NCI-H1105 (cell line): ENCODE measurements at places on chromosomes 4 and X.
A peak's percentile ranks its signal among the peaks of the same experiment; 100 is the strongest.

GRCh38 chr4:1207603-1208265, 35.4 kb upstream of the SPON2 start:
- DNase-seq, result no peak

- no peak for DNase-seq
These were observed 21.4 kb upstream of the SCRG1 start for GRCh38 chr4:173420324-173420752.

DNA sequence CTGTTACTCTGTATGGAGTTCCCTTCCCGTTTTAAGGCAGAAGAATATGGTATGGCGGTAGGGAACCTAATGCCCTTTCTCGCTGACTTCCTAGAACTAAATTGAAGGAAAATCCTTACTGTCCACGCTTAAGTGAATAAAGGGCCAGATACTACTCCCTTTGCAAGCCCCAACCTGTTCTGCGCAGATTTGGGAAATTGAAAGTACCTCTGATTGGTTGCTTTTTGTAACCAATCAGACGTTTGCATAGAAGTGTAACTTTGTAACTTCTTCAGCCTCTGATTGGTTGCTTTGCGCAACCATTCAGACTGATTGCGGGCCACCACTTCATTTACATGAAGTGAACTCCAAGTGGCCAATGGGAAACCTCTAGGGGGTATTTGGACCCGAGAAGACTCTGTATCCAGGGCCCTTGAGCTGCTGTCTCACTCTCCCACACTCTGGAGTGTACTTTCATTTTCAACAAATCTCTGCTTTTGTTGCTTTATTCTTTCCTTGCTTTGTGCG, 1.2 kb upstream of the TMEM33 start:
- DNase-seq, result no peak

DNA sequence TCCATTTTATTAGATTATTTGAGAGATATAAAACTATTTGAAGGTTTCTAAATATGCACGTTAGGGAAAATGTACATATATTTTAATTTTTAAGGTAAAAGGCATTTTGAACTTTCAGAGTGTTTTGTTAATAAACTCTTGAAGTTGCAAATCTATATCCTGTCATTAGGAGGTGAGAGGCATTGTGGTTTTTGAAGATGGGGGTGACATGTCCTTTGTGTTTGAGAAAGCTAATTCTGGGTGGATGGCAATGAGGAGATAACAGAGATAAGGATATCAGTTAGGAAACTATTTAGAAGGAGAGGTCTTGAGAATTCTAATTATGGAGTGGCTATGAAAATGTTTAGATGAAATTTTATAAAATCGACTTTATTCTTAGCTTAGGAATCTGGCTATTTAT, 6.1 kb downstream of the STIM2 start:
- no peak for DNase-seq

GRCh38 chr4:7788694-7789425, 150.8 kb downstream of the AFAP1 start:
- no peak for DNase-seq

DNA sequence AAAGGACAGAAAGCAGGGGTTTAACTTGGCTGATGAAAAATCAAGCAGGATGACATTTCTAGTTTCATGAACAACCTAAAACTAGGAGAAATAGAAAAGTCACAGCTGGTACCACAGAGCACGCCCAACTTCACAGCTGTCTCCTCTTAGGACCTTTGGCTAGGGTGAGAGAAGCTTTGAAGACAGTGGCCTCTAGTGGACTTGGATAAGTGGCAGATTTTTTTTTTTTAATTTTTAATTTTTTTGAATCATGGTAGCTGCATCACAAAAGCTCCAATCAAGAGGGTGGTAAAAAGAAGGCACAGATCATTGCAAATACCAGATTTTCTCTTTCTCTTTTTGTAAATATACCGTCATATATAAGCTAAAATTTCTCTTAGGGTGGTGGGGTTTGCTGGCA, 20.2 kb upstream of the MAP3K15 start:
- no peak for DNase-seq

DNA sequence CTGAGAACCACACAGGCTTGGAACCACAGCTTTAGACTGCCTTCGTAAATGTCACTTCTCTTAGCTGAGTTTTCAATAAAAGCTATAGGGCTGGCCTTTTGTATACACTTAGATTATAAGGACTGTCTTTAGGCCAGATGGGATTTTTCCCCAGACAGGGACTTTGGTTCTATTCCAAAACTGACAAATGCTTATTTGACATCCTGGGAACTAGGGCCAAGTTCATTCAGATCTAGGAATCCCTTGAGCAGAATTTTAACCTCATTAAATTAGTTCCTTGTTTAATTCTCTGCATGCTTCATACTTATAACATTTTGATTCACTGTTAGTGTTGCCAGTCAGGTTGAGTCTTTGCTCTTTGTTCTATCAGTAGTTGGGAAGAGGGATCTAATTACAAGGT, 23.1 kb downstream of the ZRSR2 start:
- no peak for DNase-seq

DNA sequence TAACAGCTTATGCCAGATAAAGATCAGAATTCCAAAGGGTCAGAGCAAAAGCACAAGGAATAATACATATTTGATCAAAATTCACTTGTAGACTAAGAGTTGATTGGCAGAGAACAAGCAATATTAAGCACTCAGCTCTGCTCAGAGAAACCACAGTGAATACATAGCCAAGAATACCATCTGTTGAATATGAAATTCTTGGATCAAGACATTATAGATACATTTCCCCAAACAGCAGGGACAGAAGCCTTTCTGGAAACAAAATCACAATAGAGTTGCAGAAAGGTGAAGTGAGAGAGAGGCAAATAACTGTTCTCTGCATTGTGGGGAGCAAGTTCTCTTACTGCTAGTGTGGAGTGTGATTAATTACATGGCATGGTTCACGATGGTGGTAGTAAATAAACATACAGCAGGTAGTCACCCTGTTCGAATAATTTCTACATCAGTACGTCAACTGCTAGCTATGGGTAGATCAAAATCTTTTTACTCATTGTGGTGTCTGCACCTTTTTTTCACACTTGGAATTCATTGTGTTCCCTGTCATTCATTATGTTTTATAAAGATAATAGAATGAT, 366.7 kb downstream of the PCDH7 start:
- DNase-seq, result no peak

DNA sequence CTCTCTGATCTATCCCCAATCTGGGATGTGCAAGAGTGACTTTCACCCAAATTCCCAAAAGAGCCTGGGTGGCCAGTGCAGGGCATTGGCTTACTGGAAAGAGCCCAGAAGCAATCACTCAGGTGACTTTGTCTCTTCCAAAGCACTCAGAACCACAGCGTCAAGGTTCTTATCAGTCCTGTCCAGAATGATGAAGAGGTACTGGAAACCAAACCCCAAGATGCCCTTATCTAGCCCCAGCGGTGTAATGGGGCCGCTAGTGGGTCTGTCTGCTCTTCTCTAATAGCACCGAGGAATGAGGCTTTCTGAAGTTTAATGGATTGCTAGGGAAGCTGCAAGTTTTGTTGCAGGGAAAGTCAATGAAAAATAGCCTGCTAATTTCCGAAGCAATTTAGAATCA, 21.6 kb downstream of the CLNK start:
- no peak for DNase-seq

GRCh38 chr4:152273343-152273742, 262.5 kb downstream of the FBXW7 start:
- no peak for DNase-seq

GRCh38 chr4:149711593-149712365, 103.9 kb downstream of the IQCM start:
- DNase-seq, result no peak

DNA sequence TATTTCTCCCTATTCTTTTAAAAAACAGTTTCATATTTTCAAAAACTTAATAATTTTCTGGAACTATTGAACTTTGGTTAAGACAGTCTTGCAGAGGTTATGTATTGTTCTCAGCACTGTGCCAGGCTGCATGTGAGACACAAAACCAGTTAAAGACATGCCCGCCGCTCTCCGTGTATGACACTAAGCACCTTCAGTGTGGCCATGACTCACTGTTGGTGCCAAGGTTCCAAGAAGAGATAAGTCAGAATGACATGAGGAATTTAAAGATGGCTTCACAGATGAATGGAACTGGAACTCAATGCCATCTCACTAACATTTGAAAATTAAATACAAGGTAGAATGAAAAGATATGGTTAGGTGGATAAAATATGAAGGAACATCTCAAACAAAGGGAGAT, 525.5 kb upstream of the ZFP42 start:
- no peak for DNase-seq

DNA sequence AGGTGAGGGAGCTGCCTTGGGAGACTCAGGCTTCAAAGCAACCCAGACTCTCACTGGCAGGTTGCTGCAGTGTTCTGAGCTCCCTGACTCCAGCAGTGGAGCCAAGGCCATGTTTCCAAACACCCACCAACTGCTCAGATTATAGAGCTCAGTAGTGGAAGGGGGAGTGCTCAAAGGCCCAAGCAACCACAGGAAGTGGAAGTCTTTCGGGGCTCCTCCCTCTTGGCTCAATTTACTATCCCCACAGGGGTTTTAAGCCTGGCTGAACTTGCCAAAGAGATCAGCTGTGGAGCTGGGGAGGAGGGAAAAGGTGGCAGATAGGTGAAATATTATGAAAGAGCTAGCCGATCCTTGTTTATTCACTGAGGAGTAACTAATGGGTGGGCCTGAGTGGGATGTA, 82.5 kb downstream of the HPRT1 start:
- DNase-seq, result peak; percentile 13

DNA sequence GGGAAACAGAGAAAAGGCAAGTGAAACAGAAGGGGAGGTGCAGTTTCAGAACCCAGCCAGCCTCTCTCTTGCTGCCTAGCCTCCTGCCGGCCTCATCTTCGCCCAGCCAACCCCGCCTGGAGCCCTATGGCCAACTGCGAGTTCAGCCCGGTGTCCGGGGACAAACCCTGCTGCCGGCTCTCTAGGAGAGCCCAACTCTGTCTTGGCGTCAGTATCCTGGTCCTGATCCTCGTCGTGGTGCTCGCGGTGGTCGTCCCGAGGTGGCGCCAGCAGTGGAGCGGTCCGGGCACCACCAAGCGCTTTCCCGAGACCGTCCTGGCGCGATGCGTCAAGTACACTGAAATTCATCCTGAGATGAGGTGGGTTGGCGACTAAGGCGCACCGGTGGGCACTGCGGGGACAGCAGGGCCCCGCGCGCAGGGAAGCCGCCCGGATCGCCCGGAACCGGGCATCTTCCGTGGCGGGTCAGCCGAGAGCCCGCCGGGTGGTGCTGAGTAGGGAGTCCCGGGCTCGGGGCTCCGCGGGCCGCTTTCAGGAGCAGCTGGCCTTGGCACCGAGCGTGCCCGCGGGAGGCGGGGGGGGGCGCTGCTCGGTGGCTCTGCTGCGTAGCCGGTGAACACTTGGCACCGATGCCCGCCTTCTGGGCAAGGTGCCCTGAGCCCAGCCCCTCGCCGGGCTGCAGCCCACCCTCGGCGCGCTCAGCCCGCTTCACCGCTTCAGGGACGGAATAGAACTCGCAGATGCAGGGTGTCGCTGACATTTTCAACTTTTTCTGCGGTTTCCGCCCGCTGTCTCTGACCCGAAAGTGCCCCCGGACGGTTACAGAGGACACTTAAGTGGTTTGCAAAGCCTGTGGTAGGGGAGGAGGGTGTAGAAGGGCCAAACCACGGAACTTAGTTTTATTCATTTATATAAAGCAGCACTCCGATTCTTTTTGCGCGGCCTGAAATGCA, at the start of gene CD38:
Gene CD38 (plus strand): TSS at position 40 of the 953 bp plus-strand sequence. CDS start 87 bp downstream, at position 127.
- DNase-seq, result no peak

GRCh38 chr4:180542445-180543100, 1700.6 kb upstream of the TENM3 start:
- no peak for DNase-seq

- no peak for DNase-seq
These were observed 25.3 kb downstream of the GPC4 start for GRCh38 chrX:133389975-133390374.

DNA sequence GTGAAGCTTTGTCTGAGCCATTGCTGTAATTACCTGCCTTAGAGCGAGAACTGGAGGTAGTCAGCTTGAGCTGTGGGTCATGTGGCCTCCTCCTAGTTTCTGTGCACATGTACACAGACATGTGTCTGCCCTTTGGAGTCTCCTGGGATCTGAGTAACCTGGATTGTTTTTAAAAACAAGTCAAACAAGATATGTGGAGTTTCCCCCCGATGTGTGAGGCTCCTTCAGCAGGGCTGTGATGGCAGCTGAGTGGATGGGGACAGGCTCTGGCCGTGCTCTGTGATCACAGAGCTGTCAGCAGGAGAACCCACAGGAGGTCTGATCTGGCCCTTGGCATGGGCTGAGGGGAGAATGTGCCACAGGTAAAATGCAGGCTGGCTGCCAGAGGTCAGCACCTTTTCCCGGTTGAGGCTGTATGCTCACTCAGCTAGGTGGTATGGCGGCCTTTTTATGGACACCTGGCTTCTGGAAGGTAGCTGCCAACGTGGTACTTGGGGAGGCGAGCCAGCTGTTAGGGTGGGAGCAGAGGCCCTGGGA, 38.4 kb downstream of the NOP14 start:
- no peak for DNase-seq

DNA sequence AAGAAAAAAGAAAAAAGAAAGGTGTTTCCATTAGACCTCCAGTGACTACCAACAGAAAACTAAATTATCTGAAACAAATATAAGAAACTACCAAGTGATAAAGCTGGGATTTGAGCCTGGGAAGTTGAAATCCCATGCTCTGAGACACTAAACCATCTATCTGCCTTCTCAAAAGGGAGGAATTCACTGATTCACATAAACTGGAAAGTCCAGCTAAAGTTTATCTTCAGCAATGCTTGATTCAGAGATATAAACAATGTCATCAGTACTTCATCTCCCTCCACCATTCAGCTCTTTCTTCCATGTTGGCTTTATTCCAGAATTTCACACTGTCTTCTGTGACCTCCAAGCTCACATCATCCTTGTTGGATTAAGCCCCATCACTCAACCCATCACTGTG, 96.3 kb downstream of the IQCM start:
- DNase-seq, result no peak

GRCh38 chrX:101958139-101958538, 26.3 kb upstream of the ZMAT1 start:
- no peak for DNase-seq

- no peak for DNase-seq
These were observed 30.7 kb upstream of the MAP9 start for GRCh38 chr4:155407480-155407879.

- no peak for DNase-seq
These were observed 22.7 kb downstream of the JADE1 start for GRCh38 chr4:128832243-128832625.

DNA sequence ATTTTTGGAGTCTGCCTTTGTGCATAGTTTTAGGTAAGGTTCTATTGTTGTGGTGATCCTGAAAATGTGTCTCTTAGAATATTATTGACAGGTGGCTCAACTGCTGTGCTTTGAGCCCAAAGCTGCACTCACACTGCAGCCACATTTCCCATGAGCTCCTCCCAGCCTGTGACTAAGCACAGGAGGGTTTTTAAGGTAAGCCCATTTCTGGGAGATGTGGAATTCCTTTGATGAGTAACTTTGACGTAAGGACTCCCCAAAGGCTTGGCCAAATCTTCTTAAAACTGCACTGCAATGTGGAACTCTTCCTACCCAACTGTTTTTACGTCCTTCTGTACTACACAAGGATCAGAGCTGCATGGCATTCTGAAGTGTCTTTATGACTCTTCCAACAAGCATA, 20.0 kb upstream of the TMPRSS11A start:
- DNase-seq, result no peak
